KBM-7 (cell line): ENCODE measurements at places on chromosomes 16 and 17.

DNA sequence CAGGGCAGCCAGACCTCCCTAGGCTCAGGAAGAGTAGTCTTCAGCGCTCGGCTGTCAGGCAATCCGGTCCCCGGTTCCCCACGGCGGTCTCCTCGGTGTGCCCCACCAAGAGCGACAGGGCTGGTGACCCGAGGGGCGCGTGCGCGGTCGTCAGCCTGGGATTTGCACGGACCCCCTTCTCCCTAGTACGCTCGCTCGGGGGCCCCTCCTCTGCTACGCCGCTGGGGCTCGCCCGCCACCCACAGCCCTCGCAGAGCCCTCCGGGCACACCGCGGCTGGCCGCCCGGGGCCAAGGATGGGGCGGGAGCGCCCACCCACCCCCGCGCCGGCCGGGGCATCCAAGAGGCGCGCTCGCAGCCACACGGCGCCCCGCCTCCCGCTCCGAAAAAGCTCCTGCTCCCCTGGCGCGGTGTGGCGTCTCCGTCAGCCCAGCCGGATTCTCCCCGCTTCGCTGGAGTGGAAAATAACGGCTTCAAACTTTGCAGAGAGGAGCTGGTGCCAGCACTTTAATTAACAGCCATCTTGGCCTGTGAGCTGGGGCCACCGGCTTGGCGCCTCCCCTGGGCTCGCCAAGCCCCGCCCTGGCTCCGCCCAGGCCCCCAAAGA is 2.1 kb upstream of the C1QL1 start:
- DNase-seq: no peak

- no peak for DNase-seq
Observed at GRCh38 chr17:63698381-63698885, 1.5 kb downstream of the LIMD2 start.

DNA sequence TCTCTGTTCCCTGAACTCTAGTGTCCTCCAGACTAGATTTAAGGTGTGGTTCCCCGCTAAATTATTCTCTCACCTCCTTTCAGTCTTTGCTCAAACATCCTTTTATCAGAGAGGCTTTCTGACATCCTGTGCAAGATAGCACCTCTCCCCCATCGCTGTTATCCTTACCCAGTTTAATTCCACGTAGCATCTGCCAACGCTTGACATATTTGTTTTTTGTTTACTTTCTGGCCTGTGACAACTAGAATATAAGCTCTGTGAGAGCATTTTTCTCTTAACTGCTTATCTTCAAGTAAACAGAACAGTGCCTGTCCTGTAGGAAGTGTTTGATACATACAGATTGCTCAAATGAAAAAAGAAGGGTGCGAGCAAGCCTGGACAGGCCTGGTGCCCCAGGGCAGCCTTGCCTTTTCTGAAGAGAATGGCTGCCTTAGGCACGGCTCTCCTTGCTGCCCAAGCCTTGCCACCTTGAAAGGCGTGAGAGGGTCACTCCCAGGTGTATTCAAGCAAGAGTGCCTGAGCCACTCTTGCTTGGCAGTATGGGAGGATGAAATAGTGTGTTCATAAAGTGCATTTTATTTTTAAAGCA is 9.7 kb downstream of the DYNLL2 start:
- no peak for DNase-seq

DNA sequence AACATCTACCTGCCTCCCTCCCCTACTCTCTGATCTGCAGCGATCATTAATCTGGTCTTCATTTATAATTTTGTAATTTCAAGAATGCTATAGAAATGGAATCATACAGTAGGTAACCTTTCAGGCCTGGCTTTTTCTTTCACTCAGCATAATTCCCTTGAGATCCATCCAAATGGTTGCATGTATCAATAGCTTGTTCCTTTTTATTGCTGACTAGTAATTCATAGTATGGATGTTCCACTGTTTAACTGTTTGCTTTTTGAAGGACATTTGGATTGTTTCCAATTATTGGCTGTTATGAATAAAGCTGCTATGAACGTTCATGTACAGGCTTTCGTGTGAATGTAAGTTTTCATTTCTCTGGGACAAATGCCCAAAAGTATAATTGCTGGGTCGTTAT is 125.2 kb downstream of the USP31 start:
- DNase-seq: no peak

GRCh38 chr17:28698253-28698941 is 13.3 kb downstream of the PROCA1 start:
- peak; percentile 28 for DNase-seq

DNA sequence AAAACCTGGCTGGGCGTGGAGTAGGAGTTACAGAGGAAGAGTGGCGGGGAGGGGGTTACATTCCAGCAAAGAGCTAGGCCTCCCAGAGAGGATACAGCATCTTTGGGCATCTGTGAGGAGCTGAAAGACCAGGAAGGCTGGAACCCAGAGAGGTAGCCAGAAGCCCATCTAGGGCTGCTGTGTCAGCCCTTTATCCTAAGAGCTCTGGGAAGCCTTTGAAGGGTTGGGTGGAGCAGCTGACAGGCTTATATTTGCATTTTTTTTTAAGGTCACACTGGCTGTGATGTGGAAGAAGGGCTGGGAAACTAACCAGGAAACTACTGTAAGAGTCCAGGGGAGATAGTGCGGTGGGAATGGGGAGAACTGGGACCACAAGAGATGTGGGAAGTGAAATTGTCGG is 6.8 kb upstream of the CNOT1 start:
- no peak for DNase-seq

GRCh38 chr16:69131167-69131838 is 1.1 kb downstream of the CHTF8 start:
- peak; percentile 68 for DNase-seq

GRCh38 chr17:66814570-66814969 is 20.3 kb upstream of the CACNG5 start:
- no peak for DNase-seq
